IMR-90 (cell line): ENCODE measurements at places on chromosomes 7 and 10.

GRCh38 chr10:121687095-121687813 is 89.0 kb upstream of the FGFR2 start:
- no peak for DNase-seq

GRCh38 chr7:27405780-27406179 is 163.2 kb downstream of the EVX1 start:
- no peak for DNase-seq

GRCh38 chr7:134667899-134668298 is 21.2 kb downstream of the BPGM start:
- no peak for DNase-seq

DNA sequence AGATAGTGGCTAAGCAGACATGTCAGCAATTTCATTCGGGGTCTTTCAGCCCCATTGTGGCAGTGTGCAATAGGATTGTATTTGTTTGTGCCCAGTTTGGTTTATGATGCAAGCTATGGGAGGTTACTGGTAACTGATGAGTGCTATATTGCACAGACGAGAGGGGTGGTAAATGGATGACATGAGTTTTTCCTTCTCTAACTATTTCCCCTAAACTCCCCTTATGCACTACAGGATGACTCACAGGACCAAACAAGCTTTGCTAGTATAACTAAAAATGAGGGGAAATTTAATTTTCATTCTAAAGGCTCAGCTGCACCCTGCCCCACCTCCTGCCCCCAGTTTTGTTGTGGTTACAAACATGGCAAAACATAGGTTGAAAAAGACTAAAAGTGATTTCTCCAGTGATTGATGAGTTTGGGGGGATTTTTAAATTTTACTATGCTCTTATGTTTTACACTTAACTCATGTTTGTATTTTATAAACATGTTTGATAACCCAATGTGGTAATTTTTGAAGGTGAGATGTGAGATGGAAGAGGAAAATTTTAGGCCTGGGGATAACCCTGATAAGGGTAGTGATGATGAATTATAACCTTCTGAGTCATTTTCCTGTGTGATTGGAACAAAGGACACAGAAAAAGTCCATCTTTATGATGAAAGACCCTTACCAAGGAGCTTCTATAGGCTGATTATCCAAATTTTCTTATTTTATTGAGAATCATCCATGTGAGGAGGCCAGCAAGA is 60.8 kb upstream of the NAMPT start:
- peak; percentile 61 for DNase-seq

DNA sequence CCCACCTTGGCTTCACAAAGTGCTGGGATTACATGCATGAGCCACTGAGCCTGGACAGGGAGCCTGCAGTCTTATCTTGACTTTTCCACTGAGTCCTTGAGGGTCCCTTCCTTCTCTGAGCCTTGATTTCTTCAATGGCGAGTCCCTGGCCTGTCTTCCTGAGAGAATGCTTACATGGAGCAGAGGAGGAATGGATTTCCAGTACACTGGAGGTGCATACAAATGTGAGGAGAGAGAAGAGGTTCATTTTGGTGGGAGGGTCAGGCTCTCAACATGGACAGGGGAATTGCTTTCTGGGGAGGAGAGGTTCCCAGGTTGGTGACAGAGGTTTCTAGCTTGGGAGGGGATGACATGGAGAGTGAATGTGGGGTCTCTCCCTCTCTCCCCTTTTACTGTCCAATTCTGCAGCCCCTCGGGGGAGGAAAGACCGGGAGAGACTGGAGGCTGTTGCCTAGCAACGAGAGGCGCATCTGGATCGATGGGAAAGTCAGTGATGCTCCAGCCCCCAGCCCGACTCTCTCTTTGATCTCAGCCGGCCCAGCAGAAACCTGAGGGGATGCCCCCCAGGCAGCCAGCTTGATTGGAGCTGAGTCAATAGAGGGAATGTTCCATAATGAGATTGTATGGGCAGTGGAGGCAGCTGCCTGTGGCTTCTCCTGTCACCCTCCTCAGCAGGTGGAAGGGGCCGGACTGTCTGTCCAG is 14.8 kb downstream of the SRRM3 start:
- DNase-seq = no peak

- DNase-seq = no peak
Measured at GRCh38 chr10:111077479-111077784, 603 bp downstream of the ADRA2A start.

DNA sequence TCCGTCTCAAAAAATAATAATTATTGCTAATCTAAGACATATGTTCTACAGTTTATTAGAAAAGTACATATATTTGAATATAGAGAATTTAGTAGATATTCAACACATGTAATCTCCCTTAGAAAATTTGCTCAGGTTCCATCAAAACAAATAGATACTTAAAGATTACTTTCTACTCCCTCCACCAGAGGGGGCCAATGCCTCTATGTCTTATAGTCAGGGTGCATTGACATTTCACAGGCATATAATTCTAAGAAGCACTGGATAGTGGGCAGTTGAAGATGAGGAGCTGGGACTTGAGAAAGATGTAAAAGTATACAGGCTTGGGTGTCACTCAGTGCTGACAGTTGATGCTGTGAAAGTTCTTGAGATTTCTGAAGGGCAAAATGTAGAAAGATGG is 301.6 kb upstream of the HPS1 start:
- peak; percentile 38 for DNase-seq

- peak; percentile 44 for DNase-seq
Measured at GRCh38 chr10:32995751-32996150, 37.7 kb upstream of the ITGB1 start.

DNA sequence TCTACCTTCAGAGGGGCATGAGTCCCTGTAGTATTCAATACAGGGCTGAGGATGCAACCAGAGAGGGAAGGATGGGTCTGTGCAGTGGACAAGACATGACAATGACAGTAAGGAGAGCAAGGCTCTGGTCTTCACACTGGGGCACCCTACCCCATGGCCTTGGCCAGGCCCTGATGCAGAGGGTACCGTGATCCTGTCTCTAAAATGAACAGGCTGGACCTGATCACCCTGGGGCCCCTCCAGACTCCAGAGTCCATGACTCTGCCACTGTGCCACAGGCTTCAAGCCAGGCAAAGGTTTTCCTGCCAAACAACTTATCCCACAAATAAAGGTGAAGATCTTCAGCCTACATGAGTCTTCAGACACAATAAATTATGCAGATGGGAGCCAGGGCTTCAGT is 4.9 kb downstream of the MAT1A start:
- no peak for DNase-seq

DNA sequence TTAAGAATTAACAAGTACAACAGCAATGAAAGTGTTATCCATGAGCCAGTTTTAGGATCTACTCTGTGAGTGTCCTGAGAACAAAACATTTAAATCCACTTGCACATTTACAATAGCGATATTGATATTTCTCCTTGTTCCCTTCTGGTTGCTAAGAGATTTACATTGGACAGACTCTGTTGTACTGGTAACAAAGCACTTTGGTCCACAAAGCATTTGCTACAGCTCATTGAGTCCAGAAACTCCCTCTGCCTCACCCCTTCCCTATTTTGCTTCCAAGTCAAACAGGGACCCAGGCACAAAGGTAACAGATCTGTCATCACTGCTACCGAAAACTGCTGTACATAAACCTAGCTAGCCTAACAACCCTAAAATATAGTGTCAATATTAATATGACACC is 2.1 kb downstream of the ANK3 start:
- no peak for DNase-seq
